ENCODE measurements at places on chromosomes 5 and 9.

DNA sequence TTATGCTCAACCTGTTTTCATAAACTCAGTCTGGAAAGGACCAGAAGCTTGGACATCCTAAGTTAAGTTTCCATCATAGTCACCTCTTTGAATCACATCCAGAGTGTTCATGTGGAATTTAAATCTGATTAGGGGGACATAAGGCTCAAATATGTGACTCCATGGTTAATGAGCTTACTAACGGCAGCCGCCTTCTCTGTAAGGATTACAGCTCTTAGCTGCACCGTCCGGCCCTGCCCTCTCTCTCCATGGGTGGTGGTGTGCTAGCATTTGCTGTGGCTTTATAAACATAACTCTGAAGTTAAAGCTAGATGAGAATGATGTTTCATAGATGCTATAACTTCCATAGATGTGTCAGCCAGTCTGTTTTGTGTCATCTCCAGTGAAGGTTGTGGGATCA is 156.5 kb downstream of the TRIO start:
- H3K4me1 ChIP-seq: peaks cover 5% of the 10 kb centered on the region
- no peak for DNase-seq
- no peak overlapping the region for H3K27ac ChIP-seq
- peaks cover 20% of the 10 kb centered on the region for H3K36me3 ChIP-seq
- no peaks in the 10 kb centered on the region for H3K27me3 ChIP-seq
- no peak overlapping the region for H3K4me3 ChIP-seq

GRCh38 chr5:7080501-7080900 is 315.4 kb upstream of the ADCY2 start:
- no peak for DNase-seq
- no peaks in the 10 kb centered on the region for H3K36me3 ChIP-seq
- H3K27ac ChIP-seq: no peak overlapping the region

DNA sequence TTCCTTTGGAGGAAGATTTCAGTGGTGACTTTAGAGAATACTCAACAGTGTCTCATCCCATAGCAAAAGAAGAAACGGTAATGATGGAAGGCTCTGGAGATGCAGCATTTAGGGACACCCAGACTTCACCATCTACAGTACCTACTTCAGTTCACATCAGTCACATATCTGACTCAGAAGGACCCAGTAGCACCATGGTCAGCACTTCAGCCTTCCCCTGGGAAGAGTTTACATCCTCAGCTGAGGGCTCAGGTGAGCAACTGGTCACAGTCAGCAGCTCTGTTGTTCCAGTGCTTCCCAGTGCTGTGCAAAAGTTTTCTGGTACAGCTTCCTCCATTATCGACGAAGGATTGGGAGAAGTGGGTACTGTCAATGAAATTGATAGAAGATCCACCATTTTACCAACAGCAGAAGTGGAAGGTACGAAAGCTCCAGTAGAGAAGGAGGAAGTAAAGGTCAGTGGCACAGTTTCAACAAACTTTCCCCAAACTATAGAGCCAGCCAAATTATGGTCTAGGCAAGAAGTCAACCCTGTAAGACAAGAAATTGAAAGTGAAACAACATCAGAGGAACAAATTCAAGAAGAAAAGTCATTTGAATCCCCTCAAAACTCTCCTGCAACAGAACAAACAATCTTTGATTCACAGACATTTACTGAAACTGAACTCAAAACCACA is 67.4 kb downstream of the VCAN start:
- no peak overlapping the region for H3K4me3 ChIP-seq
- H3K4me1 ChIP-seq: no peaks in the 10 kb centered on the region
- H3K27me3 ChIP-seq: no peaks in the 10 kb centered on the region
- H3K36me3 ChIP-seq: no peaks in the 10 kb centered on the region

GRCh38 chr5:151660616-151661495 is 25.9 kb downstream of the SPARC start:
- peak; percentile 69 for DNase-seq
- H3K27me3 ChIP-seq: no peaks in the 10 kb centered on the region
- no peak overlapping the region for H3K4me3 ChIP-seq
- H3K27ac ChIP-seq: peak overlapping the region; percentile 60

DNA sequence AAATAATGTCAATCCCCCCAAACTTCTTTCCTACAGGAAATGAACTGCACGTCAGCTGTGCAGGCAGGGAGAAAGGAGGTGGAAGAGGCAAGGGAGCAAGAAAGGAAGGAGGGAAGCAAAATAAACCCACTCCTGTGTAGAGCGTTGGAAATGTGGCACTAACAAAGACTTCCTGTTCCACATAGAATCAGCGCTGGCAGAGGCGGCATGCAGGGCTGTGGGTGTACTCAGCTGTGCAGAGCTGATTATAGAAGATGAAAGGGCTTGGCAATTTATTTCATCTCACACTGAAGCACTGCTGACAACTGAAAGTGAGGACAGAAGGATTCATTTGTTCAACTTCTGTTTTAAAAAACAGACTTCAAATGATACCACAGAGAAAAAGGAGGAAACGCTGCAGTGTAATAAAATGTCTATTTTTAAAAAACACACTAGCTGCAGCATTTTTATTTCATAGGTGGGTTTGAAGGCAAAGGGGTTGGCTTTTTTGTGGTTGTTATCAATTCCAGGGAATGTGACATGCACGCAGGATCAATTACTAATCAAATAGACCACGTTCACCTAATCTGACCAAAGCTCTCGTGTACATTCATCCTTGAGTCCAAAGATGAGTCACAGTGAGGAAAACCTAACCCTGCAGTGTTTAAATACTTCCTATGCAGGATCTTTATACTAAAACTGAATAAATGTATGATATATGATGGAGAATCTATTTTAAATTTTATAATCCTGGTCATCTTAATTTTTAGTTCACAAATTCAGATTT is 583.5 kb downstream of the ZNF608 start:
- no peaks in the 10 kb centered on the region for H3K36me3 ChIP-seq
- H3K4me3 ChIP-seq: no peak overlapping the region
- H3K27me3 ChIP-seq: no peaks in the 10 kb centered on the region
- peak; percentile 63 for DNase-seq
- no peaks in the 10 kb centered on the region for H3K4me1 ChIP-seq
- no peak overlapping the region for H3K27ac ChIP-seq
